ENCODE measurements at places on chromosomes 5 and 9.
A peak's percentile ranks its signal among the peaks of the same experiment; 100 is the strongest.

GRCh38 chr9:38694676-38695075, 25.3 kb downstream of the FAM240B start:
- no peak overlapping the region for H3K4me3 ChIP-seq
- H3K27ac ChIP-seq = no peak overlapping the region
- no peak for ATAC-seq
- H3K27me3 ChIP-seq = peaks cover 9% of the 10 kb centered on the region
- H3K4me1 ChIP-seq = no peaks in the 10 kb centered on the region

GRCh38 chr9:124228516-124228915, 29.2 kb upstream of the NEK6 start:
- no peak for ATAC-seq
- no peaks in the 10 kb centered on the region for H3K4me1 ChIP-seq
- no peaks in the 10 kb centered on the region for H3K36me3 ChIP-seq
- H3K27me3 ChIP-seq = no peaks in the 10 kb centered on the region

DNA sequence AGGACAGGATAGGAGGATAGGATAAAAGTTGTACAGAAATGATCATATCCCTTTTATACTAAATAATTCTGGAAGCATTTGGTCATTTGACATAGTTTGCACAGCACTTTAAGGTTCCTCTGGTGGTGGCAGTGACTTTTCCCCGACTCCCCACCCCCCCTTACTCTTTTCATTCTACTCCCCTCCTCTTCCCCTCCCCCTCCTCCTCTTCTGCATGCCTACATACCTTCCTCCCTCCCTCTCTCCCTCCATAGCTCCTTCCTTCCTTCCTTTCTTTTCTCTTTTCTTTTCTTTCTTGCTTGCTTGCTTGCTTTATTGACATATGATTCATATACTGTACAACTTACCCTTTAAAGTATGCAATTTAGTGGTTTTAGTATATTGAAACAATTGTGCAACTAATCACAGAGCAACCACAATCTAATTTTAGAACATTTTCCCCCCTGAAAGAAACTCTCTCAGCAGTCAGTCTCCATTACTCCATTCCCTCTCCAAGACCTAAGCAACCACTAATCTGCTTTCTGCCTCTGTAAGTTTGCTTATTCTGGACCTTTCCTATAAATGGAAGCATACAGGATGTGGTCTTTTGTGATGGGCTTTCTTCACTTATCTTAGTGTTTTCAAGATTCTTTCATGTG, 159.0 kb downstream of the HACD4 start:
- no peak overlapping the region for H3K4me3 ChIP-seq
- no peak for ATAC-seq
- H3K27me3 ChIP-seq = no peaks in the 10 kb centered on the region
- H3K4me1 ChIP-seq = peaks cover 5% of the 10 kb centered on the region

- no peak overlapping the region for H3K27ac ChIP-seq
- H3K27me3 ChIP-seq = no peaks in the 10 kb centered on the region
- no peaks in the 10 kb centered on the region for H3K36me3 ChIP-seq
- no peaks in the 10 kb centered on the region for H3K4me1 ChIP-seq
Observed at GRCh38 chr5:16754601-16755000, 137.8 kb upstream of the RETREG1 start.

DNA sequence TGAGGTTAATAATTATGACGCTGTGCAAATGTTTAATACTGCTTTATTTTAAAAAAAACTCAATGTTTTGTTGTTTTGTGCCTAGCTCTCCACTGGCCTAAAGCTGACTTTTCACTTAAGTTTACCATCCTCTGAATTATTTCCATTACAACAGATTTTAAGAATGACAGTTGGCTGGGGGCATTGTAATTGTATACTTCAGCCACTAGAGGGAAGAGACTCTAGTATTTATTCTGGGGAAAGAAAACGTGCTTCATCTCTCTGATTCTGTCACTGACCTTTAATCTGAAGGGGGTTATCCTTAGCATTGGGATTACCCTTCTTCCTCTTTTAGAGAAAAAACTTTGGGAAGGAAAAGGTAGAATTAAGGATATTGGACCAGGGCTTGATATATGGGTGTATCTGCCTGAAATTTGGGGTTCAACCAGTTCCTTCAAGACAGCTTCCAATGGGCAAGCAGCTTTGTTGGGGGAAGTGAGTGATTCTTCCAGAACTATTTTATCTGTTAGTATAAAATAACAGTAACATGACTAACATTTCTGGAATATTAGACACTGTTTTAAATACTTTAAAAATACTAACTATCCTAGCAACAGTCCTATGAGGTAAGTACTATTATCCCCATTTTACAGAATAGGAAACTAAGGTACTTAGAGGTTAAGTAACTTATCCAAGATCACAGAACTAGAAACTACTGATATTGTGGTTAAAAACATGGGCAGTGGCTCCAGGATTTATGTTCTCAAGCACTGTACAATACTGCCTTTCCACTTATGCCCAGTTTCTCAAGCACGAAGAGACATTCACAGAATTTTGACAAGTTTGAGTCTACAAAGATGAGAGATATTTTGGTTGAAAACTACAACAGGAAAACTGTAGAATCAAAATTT, 208.4 kb downstream of the CD180 start:
- ATAC-seq = peak; percentile 61
- H3K36me3 ChIP-seq = no peaks in the 10 kb centered on the region
- H3K27ac ChIP-seq = no peak overlapping the region

DNA sequence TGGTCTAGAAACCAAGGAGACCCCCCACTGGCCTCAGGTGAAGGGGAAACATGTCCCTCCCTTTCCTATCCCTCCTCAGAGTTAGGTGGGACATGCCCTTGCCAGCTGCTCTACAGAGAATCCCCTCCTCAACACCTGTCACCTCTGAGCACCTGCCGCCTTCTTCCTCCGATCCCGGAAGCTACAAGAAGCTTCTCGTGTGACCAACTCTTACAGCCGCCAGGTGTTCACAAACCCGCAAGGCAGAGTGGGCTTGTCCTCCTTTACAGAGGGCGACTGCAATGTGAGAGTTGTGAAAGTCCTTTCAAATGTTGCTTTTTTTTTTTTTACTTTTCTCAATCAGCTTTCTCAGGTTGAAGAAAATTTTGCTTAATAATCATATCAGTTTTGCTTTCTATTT, 3.7 kb upstream of the ICE1 start:
- no peak overlapping the region for H3K4me3 ChIP-seq
- no peak for ATAC-seq
- no peaks in the 10 kb centered on the region for H3K27me3 ChIP-seq
- H3K4me1 ChIP-seq = peaks cover 8% of the 10 kb centered on the region

GRCh38 chr5:149422366-149423048, 43.4 kb upstream of the IL17B start:
- H3K27ac ChIP-seq = no peak overlapping the region
- no peak overlapping the region for H3K4me3 ChIP-seq
- no peaks in the 10 kb centered on the region for H3K36me3 ChIP-seq
- no peaks in the 10 kb centered on the region for H3K4me1 ChIP-seq
- no peak for ATAC-seq
- peaks cover 9% of the 10 kb centered on the region for H3K27me3 ChIP-seq

- H3K4me1 ChIP-seq = peaks cover 5% of the 10 kb centered on the region
- no peak overlapping the region for H3K27ac ChIP-seq
- peak; percentile 90 for ATAC-seq
Observed at GRCh38 chr5:122882831-122883230, 37.4 kb downstream of the SNX24 start.

- H3K36me3 ChIP-seq = no peaks in the 10 kb centered on the region
- H3K4me1 ChIP-seq = no peaks in the 10 kb centered on the region
- H3K4me3 ChIP-seq = no peak overlapping the region
- peak; percentile 29 for ATAC-seq
- no peak overlapping the region for H3K27ac ChIP-seq
Observed at GRCh38 chr9:14811844-14812243, 89.3 kb upstream of the CER1 start.

- peaks cover 13% of the 10 kb centered on the region for H3K4me1 ChIP-seq
- H3K4me3 ChIP-seq = no peak overlapping the region
- H3K36me3 ChIP-seq = peaks cover 7% of the 10 kb centered on the region
- no peak for ATAC-seq
- no peak overlapping the region for H3K27ac ChIP-seq
Observed at GRCh38 chr5:88688156-88688983, 194.6 kb downstream of the MEF2C start.

- no peaks in the 10 kb centered on the region for H3K36me3 ChIP-seq
- no peaks in the 10 kb centered on the region for H3K27me3 ChIP-seq
- ATAC-seq = no peak
Observed at GRCh38 chr5:9067154-9067553, 478.7 kb downstream of the SEMA5A start.
